ENCODE measurements at places on chromosomes 12 and 14. TPM values are rescaled to one million over a fixed set of nuclear protein-coding genes. Genes with fewer than 3 reads are reported as not detected.
A peak's percentile ranks its signal among the peaks of the same experiment; 100 is the strongest.

- H3K4me3 ChIP-seq, result peak overlapping the region; percentile 41
- H3K4me1 ChIP-seq, result peaks cover 70% of the 10 kb centered on the region
- no peaks in the 10 kb centered on the region for H3K27me3 ChIP-seq
- peak overlapping the region; percentile 90 for H3K27ac ChIP-seq
- H3K36me3 ChIP-seq, result peaks cover 25% of the 10 kb centered on the region
- DNase-seq, result no peak
These were observed 185.5 kb downstream of the ETV6 start for GRCh38 chr12:11834931-11835330.

DNA sequence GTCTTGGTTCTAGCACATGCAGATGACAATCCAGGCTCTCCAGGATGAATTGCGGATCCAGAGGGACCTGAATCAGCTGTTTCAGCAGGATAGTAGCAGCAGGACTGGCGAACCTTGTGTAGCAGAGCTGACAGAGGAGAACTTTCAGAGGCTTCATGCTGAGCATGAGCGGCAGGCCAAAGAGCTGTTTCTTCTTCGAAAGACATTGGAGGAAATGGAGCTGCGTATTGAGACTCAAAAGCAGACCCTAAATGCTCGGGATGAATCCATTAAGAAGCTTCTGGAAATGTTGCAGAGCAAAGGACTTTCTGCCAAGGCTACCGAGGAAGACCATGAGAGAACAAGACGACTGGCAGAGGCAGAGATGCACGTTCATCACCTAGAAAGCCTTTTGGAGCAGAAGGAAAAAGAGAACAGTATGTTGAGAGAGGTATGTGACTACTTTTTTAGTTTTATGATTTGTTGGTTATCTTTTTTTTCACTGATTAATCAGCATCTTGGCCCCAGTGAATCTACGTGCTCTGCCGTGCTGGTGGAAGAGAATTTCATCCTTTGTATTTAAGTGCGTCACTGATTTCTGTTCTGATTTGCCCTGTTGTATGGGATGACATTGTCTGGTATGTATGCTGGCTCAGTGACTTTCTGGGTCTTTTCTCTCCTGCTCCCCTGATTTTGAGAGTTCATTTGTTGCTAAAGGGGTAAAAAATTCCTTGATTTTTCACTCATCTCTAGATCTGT is 92.3 kb downstream of the ERC1 start:
- H3K27ac ChIP-seq, result no peak overlapping the region
- H3K27me3 ChIP-seq, result no peaks in the 10 kb centered on the region
- H3K4me3 ChIP-seq, result no peak overlapping the region
- no peaks in the 10 kb centered on the region for H3K36me3 ChIP-seq
- no peaks in the 10 kb centered on the region for H3K4me1 ChIP-seq
- no peak for DNase-seq

DNA sequence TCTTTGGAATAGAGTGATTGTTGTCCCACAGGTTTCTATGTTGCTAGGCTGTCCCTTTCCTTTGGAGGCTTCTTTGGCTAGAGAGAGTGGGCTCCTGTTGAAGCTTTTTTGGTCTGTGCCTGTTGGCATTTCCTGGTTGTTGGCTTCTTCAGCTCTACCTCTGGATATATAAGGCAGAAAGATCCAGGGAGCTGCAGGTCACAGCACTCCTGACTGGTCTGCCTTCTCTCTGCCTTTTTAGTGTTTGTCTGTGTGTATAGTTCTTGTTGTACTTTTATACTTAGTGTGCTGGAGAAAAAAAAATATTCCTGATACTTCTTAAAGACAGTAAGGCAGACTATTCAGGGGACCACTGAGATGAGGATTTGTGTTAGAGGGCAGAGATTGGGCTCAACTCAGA is 202.7 kb downstream of the FBXL14 start:
- H3K4me1 ChIP-seq, result no peaks in the 10 kb centered on the region
- DNase-seq, result no peak
- H3K27ac ChIP-seq, result no peak overlapping the region
- H3K27me3 ChIP-seq, result no peaks in the 10 kb centered on the region
- no peaks in the 10 kb centered on the region for H3K36me3 ChIP-seq

- peaks cover 10% of the 10 kb centered on the region for H3K4me1 ChIP-seq
- no peak overlapping the region for H3K27ac ChIP-seq
- no peaks in the 10 kb centered on the region for H3K27me3 ChIP-seq
- no peak overlapping the region for H3K4me3 ChIP-seq
- DNase-seq, result no peak
- H3K36me3 ChIP-seq, result no peaks in the 10 kb centered on the region
These were observed 93.9 kb downstream of the PLEKHG7 start for GRCh38 chr12:92796650-92797049.

DNA sequence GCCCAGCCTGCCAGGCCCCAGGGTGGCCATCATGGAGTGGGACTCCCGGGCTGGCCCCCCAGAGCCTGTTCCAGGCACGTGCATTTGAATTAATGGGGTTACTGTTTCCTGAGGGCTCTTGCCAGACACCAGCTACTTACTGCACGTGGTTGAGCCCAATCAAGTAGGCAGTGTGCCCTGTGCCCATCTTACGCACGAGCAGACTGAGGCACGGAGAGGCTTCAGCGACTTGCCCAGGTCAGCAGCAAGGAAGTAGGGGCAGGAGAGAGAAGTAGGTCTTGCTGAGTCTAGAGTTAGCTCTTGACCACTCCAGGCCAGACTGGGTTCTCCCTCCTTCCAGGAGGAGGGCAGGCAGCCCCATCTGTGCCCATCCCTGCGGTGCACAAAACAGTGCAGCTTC is 67.7 kb downstream of the DIO3 start:
- no peaks in the 10 kb centered on the region for H3K27me3 ChIP-seq
- no peak overlapping the region for H3K4me3 ChIP-seq
- DNase-seq, result no peak
- H3K4me1 ChIP-seq, result no peaks in the 10 kb centered on the region

- no peak overlapping the region for H3K4me3 ChIP-seq
- H3K4me1 ChIP-seq, result no peaks in the 10 kb centered on the region
- H3K27ac ChIP-seq, result no peak overlapping the region
- no peak for DNase-seq
These were observed 40.0 kb upstream of the NID2 start for GRCh38 chr14:52108823-52109222.

DNA sequence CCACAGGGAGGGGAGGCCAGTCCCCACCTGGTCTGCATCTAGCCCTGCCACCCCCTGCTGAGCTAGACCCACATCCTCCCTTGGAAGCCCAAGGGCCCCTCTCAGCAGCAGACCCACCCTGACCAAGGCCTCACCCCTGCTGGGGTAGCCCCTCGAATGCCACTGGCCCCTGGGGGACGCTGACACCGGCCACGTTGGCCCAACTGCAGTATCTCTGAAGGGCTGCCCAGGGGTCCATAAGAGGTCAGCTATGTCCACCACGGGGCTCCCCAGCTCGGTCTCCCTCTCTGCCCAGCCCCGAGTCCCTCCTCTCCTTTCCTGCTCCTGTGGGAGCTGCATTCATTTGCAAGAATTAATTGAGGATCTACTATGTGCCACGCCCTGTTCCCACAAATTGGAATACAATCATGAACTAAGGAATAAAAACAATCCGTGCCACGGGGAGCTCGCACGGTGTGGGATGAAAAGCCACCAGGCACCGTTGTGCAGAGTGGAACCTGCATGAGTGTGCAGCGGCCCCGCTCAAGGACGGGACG is 71.4 kb downstream of the GALNT9 start:
- peaks cover 90% of the 10 kb centered on the region for H3K27me3 ChIP-seq
- no peaks in the 10 kb centered on the region for H3K4me1 ChIP-seq

The AMDHD1 gene
- total RNA-seq, result 1.6 TPM

GRCh38 chr12:38625306-38625705 is 280.1 kb downstream of the CPNE8 start:
- H3K4me3 ChIP-seq, result no peak overlapping the region
- H3K27me3 ChIP-seq, result no peaks in the 10 kb centered on the region
- H3K36me3 ChIP-seq, result no peaks in the 10 kb centered on the region

The RDH12 gene
- 0.38 TPM for total RNA-seq

DNA sequence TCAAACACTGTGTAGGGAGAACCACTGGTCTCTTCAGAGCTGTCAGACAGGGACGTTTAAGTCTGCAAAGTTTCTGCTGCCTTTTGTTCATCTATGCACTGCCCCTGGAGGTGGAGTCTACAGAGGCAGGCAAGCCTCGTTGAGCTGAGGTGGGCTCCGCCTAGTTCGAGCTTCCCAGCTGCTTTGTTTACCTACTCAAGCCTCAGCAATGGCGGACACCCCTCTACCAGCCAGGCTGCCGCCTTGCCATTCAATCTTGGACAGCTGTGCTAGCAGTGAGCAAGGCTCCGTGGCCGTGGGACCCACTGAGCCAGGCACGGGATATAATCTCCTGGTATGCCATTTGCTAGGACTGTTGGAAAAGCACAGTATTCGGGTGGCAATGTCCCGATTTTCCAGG is 24.6 kb upstream of the YBX3 start:
- H3K36me3 ChIP-seq, result no peaks in the 10 kb centered on the region
- H3K27me3 ChIP-seq, result no peaks in the 10 kb centered on the region
- H3K4me1 ChIP-seq, result peaks cover 19% of the 10 kb centered on the region
- DNase-seq, result no peak

DNA sequence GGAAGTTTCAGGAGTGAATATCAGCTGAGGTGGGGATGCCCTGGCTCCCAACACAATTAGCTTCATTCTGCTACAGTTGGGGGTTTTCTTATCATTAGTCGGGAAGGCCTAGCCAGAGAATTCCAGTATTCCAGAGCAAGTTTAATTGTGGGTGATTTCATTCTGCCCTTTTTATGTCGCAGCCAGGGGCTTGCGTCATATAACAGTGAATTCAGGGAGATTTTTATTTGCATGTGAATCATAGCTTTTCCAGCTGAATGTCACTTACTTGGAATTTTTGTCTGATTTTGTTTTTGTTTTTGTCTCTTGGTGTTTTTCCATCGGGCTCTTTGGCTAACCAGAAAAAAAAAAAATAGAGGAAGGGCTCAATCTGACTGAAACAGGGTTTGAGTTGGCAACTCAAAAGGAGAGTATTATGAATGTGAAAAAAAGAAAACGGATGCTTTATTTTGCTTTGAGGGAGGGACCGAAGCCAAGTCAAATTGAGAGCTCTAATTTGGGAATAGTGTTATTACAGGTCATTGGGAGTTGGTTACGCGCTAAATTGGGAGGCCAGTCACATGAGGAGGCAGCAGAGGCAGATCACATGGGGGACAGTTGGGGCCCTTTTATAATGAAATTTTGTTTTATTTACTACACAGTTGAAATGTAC is 119.4 kb downstream of the SAMD4A start:
- H3K27ac ChIP-seq, result no peak overlapping the region
- H3K4me1 ChIP-seq, result no peaks in the 10 kb centered on the region
- DNase-seq, result no peak
- H3K4me3 ChIP-seq, result no peak overlapping the region
- no peaks in the 10 kb centered on the region for H3K36me3 ChIP-seq

The TRPV4 gene
- total RNA-seq, result 13.0 TPM

DNA sequence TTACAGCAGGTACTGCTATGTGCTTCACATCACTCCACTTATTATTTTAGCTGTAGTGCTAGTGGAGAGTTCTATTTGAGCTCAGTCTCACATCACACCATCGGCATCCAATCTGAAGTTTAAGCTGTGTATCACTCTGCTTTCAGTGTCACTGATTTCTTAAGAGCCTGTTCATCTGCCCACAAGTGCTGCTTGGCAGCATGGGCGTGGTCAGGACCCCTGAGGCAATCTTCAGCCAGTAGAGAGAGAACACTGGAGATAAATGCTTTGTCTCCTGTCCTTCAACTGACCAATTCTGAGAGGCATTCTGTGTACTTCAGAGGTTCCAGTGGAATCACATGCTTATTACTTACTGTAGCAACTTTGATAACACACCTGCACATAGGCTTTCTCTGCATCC is 728.8 kb downstream of the RPS29 start:
- no peak overlapping the region for H3K27ac ChIP-seq
- H3K4me3 ChIP-seq, result no peak overlapping the region
- no peaks in the 10 kb centered on the region for H3K4me1 ChIP-seq
- no peaks in the 10 kb centered on the region for H3K36me3 ChIP-seq

The SDR9C7 gene
- total RNA-seq, result not detected

The CDKL1 gene
- total RNA-seq, result 3.7 TPM

DNA sequence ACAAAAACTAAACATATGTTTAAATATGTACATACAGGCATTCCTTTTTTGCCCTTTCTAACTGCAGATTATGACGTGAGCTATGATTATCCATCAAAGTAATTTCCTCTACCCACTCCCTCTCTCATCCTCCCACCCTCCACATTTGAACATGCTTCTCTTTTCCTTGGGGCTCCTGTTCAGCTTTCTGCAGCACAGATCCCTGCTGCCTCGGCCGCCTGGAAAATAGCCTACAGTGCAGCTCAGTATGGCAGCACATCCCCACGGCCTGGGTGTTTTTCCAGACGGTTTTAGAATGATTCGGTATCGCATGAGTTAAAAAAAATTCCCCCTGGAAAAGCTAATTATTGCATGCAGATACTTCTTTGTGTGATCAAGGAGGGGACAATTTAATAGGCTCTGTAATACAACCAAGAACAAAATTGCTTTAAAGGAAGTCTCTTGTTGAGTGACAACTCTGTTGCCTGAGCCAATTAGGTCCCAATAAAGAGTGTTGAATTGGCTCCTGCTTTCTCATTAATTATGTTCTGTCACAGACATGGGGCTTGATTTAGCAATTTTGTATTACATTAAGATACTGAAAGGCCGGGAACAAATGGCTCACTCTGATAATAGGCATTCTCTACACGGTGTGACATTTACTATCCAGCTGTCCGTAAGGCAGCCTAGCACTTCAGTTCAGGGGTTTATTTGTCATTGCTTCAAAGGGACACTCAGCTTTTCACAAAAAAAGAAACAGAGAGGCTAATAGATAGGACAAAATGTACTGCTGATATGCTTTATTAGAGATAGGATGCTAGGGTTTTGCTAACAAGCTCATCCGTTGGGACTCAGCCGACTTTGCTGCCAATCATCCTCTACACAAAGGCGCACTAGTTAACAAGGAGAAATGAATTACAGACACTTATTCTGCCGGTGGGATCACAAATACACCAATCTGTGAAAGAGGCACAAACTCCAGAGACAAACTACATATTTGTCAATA is 285.8 kb upstream of the G2E3 start:
- DNase-seq, result no peak
- no peak overlapping the region for H3K27ac ChIP-seq

- H3K4me1 ChIP-seq, result no peaks in the 10 kb centered on the region
- peaks cover 91% of the 10 kb centered on the region for H3K27me3 ChIP-seq
- H3K4me3 ChIP-seq, result peak overlapping the region; percentile 39
These were observed 34.6 kb downstream of the NOC4L start for GRCh38 chr12:132178801-132179401.

DNA sequence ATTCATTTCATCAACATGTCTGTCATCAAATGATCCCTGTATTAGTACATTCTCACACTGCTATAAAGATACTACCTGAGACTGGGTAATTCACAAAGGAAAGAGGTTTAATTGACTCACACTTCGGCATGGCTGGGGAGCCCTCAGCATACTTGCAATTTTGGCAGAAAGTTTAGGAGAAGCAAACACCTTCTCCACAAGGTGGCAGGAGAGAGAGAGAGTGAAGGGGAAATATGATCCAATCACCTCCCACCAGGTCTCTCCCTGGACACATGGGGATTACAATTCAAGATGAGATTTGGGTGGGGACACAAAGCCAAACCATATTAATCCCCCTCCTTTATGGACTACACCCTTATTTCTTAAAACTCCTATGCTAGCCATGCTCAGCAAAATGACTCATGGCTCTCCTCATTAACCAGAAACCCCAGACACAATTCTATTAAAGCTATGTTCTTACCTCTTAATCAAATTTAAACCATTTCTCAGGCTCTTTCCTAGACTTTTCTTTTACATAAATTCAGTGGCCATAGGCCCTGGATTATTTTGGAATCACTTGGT is 932.3 kb downstream of the FLRT2 start:
- H3K4me3 ChIP-seq, result no peak overlapping the region
- peak; percentile 11 for DNase-seq
- no peaks in the 10 kb centered on the region for H3K36me3 ChIP-seq
- no peaks in the 10 kb centered on the region for H3K27me3 ChIP-seq
- H3K27ac ChIP-seq, result no peak overlapping the region
- no peaks in the 10 kb centered on the region for H3K4me1 ChIP-seq

All from Calu3 (cell line).